ENCODE measurements at places on chromosomes 3 and 15.
A peak's percentile ranks its signal among the peaks of the same experiment; 100 is the strongest.

DNA sequence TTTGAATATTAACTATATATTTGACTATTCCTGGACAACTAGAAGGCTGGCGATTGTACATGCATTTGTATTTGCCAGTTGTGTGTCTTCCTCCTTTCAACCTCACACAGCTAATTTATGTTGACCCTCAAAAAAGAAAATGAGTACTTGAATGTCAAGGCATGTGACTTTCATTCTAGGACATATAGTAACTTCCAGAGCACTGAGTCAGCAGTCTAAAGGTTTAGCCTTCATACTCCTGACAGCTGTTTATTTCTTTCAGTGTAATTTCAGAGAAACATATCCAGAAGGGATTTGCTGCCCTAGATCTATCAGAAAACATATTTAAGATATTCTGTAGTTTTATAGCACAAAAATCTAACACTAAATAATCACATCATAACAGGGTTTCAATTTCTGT is 74.6 kb upstream of the GOLGA8J start:
- DNase-seq, result no peak

DNA sequence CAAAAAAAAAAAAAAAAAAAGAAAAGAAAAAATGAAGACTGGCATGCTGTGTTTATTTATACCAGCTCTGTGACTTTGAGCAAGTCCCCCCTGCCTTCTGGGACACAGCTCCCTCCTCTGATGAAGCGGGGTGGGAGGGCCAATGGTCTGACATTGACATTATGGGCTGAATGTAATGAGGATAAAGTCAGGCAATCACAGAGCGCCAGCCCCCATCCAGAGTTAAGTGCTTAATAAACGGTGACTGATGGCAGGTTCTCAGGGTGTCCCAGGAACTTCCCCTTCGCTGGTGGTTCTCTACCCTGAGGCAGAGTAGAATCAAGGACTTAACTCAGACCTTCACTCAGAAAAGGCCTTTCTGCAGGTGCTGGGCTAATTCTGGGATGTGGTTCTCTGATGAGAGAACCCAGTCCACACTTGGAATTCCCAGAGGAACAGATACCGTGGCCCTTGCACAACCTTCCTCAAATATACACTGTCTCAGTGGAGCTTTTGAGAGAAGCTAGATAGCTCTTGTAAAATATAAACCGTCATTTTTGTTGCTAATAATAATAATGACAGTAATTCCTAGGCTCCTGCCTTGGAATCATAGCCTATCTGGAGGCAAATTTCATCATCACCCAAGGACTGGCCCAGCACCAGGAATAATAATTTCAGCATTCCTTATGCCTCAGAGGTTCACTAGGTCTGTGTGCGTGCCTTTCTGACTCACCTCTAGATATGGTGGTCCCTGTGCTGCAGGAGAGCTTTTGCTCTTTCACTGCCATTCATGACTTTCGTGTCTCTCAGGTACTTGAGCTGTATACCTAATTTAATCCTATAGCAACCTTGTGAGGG is 115.8 kb downstream of the RPLP1 start:
- no peak for DNase-seq

- DNase-seq, result peak; percentile 32
Measured at GRCh38 chr15:33234020-33234461, 39.5 kb upstream of the FMN1 start.

DNA sequence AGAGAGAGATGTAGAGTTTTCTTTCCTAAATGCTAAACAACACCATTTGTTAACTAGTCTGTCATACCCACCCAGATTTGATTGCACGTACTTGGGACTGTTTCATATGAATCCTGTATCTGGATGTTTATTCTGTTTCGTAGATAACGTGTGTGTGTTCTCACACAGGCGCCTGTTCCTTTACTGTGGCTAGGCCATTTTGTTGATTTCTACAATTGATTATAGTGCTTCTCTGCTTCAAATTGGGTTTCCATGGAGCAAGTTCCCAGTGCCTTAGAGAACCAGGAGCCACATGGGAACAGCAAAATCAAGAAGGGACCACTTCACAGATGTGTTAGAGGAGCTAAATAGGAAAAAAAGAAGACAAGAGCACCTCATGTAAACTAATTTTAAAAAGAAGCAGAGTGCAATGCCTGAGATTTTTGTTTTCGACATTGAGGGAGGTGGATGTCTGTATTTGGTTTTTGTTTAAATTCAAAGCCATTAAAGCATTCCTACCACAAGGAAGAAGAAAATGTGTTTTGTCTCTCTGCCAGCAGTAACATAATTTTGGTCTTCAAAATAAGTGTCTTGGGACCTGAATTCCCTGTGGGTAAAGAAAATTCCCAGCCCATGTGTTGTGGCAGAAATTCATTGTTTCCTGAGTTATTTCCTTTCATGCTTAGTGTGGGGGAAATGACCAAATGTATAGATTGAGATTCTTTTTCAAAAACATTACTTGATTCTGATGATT is 424.0 kb upstream of the C2CD4B start:
- no peak for DNase-seq

GRCh38 chr3:154496978-154497377 is 67.0 kb upstream of the GPR149 start:
- no peak for DNase-seq

DNA sequence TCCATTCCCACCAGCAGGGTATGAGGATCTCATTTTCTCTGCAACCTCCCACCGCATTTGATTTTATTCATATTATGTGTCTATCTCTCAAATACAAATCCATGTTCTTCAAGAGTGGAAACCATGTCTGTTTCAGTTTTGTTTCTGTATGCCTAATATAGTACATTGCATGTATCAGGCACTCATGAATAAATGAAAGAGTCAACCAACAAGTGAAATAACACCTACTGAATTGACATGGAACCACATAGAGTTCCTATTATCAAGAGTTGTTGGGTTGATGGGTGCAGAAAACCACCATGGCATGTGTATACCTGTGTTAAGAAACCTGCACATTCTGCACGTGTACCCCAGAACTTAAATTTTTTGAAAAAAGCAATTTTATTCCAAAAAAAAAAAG is 466.8 kb downstream of the LPP start:
- DNase-seq, result no peak

DNA sequence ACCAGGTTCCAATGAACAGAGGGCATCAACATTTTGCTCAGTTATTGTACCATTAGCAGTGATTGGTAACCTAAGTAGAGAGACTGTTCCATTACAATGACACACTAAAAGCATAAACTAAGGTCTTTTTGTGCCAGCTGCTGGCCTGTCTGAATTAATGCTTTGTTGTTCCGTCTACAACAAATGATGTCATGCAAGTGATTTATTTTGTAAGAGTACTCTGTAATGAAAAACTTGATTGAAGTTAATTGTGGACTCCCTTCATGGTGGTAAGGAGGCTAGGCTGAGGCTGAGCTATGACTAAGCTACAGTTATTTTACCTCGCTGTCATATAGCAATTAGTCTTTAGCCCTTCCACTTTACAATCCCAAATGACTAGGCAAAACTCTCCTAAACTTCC is 23.2 kb downstream of the RCN2 start:
- DNase-seq, result no peak

DNA sequence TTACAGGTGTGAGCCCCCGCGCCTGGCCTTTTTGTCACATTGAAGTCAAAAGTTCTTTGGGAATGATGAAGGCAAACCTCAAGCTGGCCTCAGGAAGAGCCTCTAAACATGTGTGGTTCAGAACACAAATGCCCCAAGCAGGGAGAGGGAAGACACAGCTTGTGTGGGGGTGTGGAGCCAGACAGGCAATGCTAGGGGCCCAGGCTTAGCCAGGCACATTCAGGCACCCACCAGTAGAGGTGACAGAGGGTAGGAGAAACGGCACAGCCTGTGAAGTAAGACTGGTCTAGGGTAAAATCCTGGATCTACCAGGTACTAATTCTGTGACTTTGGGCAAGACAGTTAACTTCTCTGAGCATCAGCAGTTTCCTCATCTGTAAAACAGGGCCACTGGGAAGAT is 3.5 kb downstream of the HDC start:
- no peak for DNase-seq

DNA sequence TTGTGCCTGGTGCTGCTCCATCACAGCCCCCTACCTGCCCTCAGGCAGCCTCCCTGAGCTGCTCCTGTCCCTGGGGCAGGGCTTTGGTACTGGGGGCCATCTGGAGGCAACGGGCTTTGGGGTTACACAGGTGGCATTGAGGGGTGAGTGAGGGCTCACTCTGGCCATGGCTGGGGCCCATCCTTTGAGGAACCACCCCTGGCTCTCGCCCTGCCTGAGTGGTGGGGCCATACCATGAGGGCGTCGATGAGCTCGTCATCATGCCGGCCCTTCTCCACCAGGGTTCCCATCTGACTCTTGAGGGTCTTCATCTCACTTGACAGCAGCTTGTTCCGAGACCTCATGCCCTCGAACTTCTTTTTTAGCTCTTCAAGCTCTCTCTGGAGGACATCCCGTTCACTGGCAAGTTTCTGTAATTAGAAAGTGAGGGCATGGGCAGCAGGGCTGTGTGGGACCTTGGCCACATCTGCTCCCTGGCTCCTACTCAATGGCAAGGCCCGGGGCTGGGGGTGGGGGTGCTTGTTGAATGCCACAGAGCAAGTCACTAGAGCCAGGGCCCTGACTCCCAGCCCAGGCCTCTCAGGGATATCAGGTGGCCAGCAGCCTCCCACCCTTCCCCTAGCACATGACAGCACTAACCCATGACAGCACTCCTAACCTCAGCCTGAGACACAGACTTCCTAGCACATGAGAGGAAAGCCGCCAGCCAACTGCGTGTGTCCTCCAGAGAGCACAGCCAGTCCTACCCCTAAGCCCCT is 33.5 kb downstream of the CCDC13 start:
- no peak for DNase-seq

DNA sequence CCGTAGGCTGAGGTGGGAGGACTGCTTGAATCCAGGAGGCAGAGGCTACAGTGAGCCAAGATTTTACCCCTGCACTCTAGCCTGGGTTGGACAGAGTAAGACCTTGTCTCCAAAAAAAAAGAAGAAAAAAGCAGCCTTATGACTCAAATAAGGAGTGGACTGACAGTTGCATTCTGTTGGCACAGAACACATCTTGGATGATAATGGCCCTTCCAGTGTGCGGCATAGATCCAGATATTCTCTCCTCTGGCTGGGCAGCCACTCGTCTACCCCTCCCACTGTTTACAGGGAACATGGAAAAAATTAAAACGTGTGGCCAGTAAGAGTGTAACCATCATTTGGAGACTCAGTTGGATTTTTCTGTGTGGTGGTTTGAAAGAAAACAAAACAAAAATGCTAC is 118.6 kb upstream of the RNF7 start:
- DNase-seq, result no peak

DNA sequence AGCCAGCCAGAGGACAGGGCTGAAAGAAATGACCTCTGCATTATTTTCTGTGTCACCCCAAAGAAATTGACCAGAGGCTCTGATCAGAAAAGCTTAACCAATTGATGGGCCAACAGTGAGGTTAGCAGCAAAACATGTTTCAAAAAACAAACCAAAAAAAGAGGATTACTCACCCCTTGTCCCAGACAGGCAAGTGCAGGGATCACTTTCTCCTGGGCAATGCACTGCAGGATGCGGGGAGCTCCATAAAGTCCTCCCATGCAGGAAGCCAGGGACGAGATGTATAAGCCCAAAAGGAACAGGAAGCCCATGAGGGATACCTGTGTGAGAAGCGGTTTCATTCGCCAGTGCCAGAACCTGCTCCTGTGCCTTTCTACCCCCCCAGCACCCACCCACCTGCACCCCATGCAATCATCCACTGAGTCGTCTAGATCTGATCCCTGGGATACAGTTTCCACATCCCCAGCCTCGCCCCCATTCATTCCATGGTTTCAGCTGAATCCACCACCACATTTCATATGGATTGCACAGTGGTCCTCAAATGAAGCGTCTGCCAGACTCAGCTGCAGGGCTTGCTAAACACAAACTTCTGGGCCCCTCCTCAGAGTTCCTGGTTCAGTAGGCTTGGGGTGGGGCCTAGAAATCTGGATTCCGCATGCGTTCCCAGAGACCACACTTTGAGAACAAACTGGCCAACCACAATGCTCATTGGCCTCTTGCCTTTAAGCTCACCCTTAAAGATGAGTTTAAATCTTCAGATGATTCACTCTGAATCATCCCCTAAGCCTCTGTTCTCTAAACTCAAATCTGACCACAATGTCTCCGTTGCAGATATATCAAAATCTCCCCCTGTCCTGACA is 54.4 kb upstream of the HEG1 start:
- DNase-seq, result no peak

- DNase-seq, result no peak
Measured at GRCh38 chr15:40081691-40082194, 26.9 kb downstream of the BMF start.

- no peak for DNase-seq
Measured at GRCh38 chr3:15983693-15984092, 185.9 kb upstream of the ANKRD28 start.

DNA sequence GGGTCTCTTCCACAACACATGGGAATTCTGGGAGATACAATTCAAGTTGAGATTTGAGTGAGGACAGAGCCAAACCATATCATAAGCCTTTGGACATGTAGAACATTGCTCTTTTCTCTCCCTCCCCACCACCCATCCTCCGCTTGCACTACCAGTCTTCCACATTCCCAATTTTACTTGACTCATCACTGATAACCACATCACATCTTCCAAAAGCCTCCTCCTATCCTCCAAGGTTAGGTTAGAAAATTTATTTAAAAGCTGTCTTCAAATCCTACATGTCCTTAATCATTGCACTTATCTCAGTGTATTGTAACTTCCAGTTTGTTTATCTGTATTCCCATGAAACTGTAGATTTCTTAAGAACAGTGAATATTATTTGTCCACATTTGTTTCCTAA is 10.4 kb downstream of the ZBED2 start:
- DNase-seq, result no peak

GRCh38 chr15:24956111-24956838 is 1.5 kb downstream of the SNRPN start:
- DNase-seq, result no peak

DNA sequence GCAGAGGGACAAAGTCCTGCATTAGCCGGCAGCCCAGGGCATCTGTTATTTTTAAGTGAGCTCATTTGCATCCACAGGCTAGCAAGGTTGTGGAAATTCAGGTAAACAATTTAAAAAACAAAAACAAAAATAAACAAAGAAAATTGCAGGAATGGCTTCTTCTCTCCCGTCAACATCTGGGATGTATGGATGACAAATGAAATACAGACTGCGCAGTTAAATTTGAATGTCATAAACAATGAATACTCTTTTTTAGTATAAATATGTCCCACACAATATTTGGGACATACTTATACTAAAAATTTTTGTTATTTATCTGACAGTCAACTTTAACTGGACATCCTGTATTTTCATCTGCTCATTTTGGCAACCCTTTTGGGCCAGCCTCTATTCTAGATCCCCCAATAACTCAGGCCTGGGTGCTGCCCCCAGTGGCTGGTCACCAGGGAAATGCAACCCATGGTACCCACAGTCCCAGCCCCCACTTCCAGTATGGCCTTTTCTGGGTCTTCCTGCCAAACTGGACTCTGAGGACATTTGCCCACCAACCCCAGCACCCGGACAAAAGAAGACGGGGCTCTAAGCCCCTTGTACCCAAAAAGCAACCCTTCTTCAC is 12.7 kb downstream of the GRM2 start:
- DNase-seq, result no peak

GRCh38 chr15:58731756-58732535 is 17.6 kb downstream of the ADAM10 start:
- no peak for DNase-seq
